Left lung (tissue), 14 donors: ENCODE measurements at places on chromosomes 11 and 22. TPM values are rescaled to one million over a fixed set of nuclear protein-coding genes. Genes with fewer than 3 reads are reported as not detected.

- no peak overlapping the region for H3K4me3 ChIP-seq
- H3K27me3 ChIP-seq, result no peaks in the 10 kb centered on the region
- H3K27ac ChIP-seq, result no peak overlapping the region
- no peaks in the 10 kb centered on the region for H3K36me3 ChIP-seq
Observed at GRCh38 chr11:110571081-110571720, 141.0 kb downstream of the ARHGAP20 start.

PIK3C2A gene
- total RNA-seq, result 78.2 TPM

GAS2 gene
- 2.1 TPM for total RNA-seq

DDI1 gene
- not detected for total RNA-seq

DLG2 gene
- total RNA-seq, result 4.5 TPM

- no peak overlapping the region for H3K27ac ChIP-seq
- H3K27me3 ChIP-seq, result no peaks in the 10 kb centered on the region
- no peak for DNase-seq
- no peaks in the 10 kb centered on the region for H3K36me3 ChIP-seq
- no peaks in the 10 kb centered on the region for H3K4me1 ChIP-seq
Observed at GRCh38 chr11:86816251-86816726, 15.9 kb downstream of the PRSS23 start.

SCGB2A2 gene
- not detected for total RNA-seq

- peak overlapping the region; percentile 70 for H3K27ac ChIP-seq
- H3K36me3 ChIP-seq, result no peaks in the 10 kb centered on the region
- no peak for DNase-seq
- H3K4me1 ChIP-seq, result peaks cover 37% of the 10 kb centered on the region
- no peaks in the 10 kb centered on the region for H3K27me3 ChIP-seq
- no peak overlapping the region for H3K4me3 ChIP-seq
Observed at GRCh38 chr11:11978792-11979487, 29.5 kb downstream of the DKK3 start.

DNA sequence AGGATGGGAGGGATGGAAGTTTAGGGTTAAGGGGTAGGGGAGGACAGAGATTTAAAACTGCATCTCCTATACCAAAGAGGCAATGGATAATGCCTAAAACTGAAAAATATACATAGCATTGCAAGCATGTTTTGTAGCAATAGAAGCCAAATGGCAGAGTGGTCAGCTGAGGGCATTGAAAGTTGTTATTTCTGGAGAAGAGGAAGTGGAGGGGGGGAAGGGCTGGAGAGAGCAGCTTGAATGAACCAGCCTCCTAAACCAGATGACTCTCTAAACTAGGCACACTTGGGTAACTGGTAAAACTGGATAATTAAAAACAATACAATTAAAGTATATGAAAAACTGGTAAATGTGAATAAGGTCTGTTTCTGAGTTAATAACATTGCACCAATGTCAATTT lies 70.3 kb upstream of the TP53I11 start:
- H3K4me3 ChIP-seq, result no peak overlapping the region
- H3K4me1 ChIP-seq, result peaks cover 15% of the 10 kb centered on the region
- no peak overlapping the region for H3K27ac ChIP-seq
- H3K27me3 ChIP-seq, result no peaks in the 10 kb centered on the region
- no peaks in the 10 kb centered on the region for H3K36me3 ChIP-seq
- DNase-seq, result no peak

- H3K36me3 ChIP-seq, result no peaks in the 10 kb centered on the region
- no peaks in the 10 kb centered on the region for H3K4me1 ChIP-seq
- no peaks in the 10 kb centered on the region for H3K27me3 ChIP-seq
- peak; percentile 70 for DNase-seq
- no peak overlapping the region for H3K4me3 ChIP-seq
Observed at GRCh38 chr22:38074181-38075104, 9.5 kb downstream of the SLC16A8 start.

SAA2 gene
- total RNA-seq, result 0.38 TPM

DNA sequence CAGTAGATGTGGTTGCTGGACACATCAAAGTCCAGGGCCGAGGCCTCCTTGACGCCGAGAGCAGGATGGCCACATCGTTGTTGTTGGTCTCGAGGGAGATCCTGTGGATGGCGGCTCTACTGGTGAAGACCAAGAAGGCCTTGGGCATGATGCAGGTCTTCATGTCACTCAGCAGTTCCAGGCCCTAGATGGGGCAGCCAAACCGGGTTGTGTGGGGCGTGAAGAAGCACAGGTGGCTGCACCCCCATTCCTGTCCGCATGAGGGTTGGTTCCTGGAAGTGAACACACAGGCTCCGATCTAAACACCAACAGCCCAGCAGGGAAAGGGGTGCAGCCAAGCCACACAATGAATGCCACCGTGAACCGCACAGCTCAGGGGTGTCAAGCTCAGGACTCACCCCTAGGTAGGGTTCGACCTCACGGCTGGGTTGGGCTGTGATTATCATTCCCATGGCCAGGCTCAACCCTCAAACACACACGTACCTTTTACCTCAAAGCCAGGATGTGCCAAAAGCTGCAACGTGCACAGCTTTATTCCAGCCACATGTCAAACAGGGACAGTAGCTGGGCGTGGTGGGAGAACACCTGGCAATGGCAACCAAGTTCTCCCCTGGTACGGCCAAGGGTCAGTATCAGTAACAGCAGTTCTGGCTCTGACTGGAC lies 132.3 kb downstream of the CRYBB2 start:
- no peak overlapping the region for H3K4me3 ChIP-seq
- no peaks in the 10 kb centered on the region for H3K27me3 ChIP-seq
- no peaks in the 10 kb centered on the region for H3K36me3 ChIP-seq
- H3K27ac ChIP-seq, result no peak overlapping the region
- no peak for DNase-seq
